Stimulated activated CD4-positive, alpha-beta T cell treated with anti-CD3 and anti-CD28 coated beads, Interleukin-12 subunit alpha, Interleukin-12 subunit beta, amount 100 ng/mL, for 24 hours (primary cell): ENCODE measurements at places on chromosomes 12 and 14.

- DNase-seq = no peak
These were observed 5.6 kb downstream of the ZNF385A start for GRCh38 chr12:54378796-54379397.

GRCh38 chr12:101564912-101565311 is 29.9 kb upstream of the MYBPC1 start:
- no peak for DNase-seq

DNA sequence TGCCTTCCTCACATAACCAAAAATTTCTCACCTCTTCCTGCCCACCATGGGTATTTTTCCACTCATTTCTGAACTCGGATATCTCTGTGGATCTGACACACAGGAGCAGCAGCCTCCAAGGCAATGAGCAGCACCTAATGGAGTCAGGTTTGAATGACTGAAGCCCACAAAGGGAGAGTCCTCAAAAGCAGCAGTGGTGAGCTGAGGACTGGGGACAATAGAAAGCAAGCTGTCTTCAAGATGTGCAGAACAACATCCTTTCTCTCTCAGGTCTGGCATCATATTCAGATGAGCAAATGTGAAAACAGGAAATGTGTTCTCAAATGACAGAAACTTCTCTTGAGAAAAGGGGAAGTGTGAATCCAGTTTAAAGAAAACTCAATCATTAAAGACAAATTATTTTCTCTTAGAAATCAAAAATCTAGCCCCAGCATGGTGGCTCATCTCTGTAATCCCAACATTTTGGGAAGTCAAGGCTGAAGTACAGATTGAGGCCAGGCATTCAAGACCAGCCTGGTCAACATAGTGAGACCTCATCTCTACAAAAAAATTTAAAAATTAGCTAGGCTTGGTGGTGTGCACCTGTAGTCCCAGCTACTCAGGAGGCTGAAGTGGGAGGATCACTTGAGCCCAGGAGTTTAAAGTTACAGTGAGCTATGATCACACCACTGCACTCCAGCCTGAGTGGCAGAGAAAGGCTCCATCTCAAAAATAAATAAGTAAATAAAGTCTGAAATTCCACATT is 54.2 kb downstream of the C12orf42 start:
- DNase-seq = no peak

GRCh38 chr14:46053221-46053620 is 598.4 kb downstream of the RPL10L start:
- DNase-seq = no peak

DNA sequence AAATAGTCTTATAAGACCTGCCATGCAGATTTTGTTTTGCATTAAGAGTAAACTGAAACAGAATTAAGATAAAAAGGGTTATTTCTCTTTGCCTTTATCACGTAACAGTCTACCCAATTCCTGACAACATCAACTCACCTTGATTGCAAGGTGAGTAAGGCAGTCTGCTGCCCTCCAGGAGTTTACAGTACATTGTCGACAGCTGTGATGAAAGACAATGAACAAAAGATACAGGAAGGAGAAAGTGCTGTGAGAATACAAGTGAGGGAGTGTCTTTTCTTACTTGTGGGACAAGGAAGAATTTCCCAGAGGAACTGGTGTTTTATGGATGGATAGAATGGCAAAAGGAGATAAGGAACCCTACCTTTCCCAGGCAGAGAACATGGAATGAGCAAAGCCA is 101.0 kb downstream of the RTN1 start:
- no peak for DNase-seq

- no peak for DNase-seq
These were observed 40.1 kb upstream of the EVL start for GRCh38 chr14:100025111-100025510.

DNA sequence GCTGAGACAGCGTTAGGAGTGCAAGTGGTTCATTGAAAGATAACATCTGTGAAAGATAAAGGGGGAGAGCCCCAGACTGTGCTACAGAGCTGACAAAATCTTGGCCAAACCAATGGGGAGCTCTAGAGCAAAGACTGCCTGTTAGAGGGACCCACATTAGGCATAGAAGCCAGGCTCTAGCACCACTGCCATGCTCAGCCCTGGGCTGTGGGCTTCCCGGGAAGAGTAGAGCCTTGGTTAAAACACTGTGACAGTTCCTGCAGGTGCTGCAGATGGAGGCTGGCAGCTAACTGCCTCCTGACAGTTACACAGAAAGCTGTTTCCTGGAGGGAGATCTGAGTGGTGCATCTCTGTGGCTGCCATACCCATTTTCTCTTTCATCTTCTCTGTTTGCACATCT is 23.0 kb downstream of the TSHR start:
- DNase-seq = no peak

- no peak for DNase-seq
These were observed 12.3 kb upstream of the FBXO21 start for GRCh38 chr12:117202556-117202955.

DNA sequence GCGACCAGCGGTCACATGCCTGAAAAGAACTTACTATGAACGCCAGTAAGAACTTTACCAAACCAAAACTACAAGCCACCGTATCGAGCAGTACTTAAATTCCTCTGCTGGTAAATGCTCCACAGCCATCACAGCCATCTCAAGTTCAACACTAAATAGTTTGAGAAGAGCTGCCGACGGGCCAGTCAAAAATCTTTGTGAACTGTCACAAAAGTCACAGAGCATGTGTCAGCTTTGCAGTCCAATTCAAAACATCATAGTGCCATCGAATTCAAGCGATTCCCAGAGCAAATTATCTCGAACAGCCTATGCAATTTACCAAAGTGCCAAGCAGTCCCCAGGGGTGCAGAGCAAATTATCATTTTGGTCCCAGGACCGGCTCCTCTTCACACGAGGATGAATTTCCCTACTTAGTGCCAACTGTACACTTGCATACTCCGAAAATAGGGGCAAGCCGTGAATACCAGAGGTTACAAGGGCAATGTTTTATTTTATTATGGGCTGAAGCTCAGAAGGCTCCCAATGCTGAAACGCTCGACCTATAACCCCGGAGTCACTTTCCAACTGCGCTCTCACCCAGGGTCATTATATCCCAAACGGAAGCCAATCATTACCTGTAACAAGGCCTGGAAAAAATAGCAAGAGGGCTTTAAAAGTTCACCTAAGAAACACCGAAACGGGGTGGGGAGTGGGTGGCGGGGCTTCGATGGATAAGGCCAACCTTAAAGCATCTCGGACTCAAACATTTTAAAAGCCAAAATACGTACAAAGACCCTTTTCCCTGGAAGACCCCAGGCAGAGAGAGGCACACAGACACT is 1.1 kb downstream of the LRP6 start:
- DNase-seq = no peak

GRCh38 chr12:460261-461230 is 807 bp downstream of the B4GALNT3 start:
- no peak for DNase-seq

- no peak for DNase-seq
These were observed 177.3 kb upstream of the DDHD1 start for GRCh38 chr14:53330441-53330840.

- no peak for DNase-seq
These were observed 59.3 kb upstream of the KCNA5 start for GRCh38 chr12:4984344-4984743.

- DNase-seq = no peak
These were observed 17.6 kb upstream of the SRP54 start for GRCh38 chr14:34964977-34965764.

DNA sequence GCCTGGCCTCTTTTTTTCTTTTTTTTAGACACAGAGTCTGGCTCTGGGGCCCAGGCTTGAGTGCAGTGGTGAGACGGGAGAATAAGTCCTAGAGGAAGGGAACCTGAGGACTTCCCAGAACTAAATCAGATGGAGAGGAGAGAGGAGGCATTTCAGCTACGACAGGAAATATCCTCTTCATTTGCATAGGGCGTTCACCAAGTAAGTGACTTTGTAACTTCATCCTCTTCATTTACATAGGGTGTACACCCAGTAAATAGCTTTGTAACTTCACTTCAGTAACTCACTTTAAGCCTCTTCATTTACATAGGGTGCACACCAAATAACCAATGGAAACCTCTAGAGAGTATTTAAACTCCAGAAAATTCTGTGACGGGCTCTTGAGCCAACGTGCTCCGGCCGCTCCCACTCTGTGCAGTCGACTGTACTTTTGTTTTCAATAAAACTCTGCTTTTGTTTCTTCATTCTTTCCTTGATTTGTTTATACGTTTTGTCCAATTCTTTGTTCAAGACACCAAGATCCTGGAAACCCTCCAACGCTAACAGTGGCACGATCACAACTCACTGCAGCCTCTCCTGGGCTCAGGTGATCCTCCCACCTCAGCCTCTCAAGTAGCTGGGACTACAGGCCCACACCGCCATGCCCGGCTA is 21.4 kb upstream of the ANKRD9 start:
- DNase-seq = no peak

- no peak for DNase-seq
These were observed 2.2 kb downstream of the ATP6V1D start for GRCh38 chr14:67357186-67357968.

DNA sequence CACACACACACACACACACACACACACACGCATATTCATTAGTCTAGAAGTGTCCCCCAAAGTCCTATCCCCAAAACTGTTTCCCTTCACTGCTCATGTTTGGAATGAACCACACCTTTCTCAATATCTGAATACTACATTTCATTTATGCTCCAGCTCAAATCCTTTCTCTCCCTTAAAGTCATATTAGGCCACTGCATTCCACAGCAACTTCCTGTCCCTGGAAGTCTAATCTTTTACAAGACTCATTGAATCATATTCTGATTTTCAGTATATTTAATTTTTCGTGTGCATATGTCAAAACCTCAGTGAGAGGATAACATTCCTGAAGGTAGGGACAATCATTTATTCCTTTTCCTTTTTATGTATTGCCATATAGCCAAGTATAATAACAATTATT is 155.6 kb upstream of the LMNTD1 start:
- no peak for DNase-seq
